ENCODE measurements at places on chromosomes 3 and 15.

DNA sequence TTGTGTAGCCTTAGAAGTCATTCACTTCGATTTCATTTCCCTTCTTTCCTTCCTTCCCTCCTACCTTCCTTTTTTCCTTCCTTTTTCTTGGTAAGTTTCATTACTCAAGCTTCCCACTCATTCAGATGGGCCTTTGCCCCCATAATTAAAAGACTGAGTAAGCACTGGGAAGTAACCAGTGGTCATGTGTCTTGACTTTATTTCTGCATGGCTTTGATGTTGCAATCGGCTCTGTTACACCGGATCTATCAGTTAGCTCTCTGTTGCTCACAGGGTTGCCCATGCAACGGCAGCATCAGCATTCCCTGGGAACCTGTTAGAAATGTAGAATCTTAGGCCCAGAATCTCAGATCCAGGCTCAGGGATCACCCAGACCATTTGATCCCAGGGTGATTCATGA, 25.6 kb upstream of the LARS2 start:
- DNase-seq, result no peak

DNA sequence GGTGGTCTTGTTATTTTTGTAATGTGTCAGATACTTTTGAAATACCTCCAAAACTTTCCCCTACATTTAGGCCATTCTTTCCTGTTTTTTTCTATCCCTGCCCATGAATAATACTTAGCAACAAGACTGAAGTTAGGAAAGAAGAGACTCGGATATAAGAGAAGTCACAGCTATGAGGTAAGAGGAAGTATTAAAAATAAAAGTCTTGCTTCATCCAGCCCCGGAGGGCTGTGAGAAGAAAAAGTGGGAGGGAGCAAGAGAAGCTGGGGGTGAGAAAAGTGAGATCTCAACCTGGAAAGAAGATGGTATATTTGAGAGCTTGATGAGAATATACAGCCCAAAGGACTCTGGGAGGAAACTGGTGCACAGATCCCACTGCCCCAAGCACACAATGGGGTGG, 213.5 kb upstream of the CDIN1 start:
- DNase-seq, result no peak

DNA sequence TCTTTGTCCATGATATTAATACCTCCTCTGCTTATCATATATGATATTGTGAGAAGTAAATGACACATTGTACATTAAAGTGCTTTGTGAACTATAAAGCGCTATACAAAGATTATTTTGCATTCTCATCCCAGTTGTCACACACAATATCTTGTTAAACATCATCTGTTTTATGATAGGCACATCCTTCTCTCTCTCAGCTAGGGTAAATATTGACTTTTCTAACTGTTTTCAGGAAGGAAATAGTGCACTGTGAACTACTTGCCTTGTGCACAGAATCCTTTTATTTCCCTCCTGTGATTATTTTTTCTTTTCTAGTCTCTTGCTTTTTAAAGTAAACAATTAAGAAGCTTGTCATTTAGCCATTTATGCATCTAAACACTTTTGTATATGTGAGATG, 388.2 kb downstream of the LPP start:
- DNase-seq, result no peak

- DNase-seq, result no peak
These were observed 231.6 kb downstream of the SOX2 start for GRCh38 chr3:181943285-181943684.

DNA sequence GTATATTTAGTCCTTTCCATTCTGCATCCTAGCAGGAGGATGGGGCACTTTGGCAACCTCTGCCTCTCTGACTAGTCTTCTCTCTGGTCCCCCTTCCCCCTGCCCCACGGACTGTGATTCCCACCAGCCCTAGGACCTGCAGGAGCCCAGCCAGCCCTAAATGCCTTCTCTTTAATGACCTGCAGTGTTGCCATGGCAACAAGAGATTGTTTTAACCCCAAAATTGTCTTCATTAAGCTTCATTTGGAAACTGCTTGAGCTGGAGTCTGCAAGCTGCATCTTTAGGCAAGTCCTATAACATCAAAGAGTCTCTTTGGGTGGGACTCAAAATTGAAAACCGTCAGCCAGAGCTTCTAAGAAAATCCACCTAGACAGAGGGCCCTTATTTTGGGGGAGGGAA, 59.7 kb upstream of the ANKRD34C start:
- no peak for DNase-seq

DNA sequence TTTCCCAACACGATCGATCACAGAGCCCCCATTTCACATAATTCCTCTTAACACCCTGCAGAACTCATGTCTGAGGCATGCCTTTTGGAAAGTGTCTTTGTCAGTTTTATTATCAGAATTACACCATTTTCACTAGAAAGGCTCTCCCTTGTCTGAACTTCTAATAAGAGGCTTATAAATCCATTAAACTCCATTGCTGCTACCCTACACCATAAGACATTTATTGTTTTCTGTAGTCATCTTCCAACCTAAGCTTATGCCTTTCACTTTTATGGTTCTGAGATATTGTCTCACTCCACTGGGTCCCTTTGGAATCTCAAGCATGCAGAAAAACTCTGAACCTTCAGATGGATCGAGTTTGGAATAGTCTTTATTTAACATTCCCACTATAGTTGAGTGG, 50.2 kb upstream of the TPM1 start:
- no peak for DNase-seq

- no peak for DNase-seq
These were observed 80.5 kb downstream of the CRTC3 start for GRCh38 chr15:90610190-90610589.

- no peak for DNase-seq
These were observed 363.4 kb upstream of the LRRC3B start for GRCh38 chr3:26259176-26259575.
